Epithelial cell of esophagus (primary cell): ENCODE measurements at places on chromosomes 2 and 18.

DNA sequence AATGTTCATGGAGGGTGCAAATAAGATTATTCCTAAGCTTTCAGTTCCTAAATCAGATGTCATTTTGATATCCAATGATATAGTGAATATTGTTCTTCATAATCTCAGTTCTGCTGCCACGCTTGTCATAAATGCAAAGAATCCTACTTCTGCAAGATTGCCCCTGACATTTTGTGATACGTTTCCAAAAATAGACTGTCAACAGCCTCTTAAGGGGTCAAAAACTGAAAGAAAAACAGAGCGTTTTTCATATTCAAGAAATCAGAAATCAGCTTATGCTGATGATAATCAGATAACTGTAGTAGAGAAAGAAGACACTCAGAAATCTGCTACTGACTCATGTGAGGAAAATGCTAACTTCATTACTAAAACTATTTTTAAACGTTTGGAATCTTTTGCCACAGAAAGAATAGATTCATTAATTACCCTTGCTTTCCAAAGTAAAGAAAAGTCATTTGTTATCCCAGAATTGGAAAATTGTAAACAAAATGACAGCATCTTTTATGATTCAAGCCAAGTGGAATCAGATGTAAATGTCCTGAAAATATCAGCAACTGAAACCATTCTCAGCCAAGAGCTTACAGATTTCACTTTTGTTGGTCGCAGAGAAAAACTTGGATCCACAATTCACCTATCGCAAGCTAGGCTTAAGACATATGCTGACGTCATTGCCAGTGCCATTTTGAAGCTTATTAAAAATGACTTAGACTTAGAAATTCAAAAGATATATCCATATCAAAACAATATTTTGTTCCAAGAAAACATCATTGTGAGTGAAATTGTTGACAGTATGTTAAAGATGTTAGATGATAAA is 55.1 kb downstream of the FSIP2 start:
- DNase-seq: no peak

DNA sequence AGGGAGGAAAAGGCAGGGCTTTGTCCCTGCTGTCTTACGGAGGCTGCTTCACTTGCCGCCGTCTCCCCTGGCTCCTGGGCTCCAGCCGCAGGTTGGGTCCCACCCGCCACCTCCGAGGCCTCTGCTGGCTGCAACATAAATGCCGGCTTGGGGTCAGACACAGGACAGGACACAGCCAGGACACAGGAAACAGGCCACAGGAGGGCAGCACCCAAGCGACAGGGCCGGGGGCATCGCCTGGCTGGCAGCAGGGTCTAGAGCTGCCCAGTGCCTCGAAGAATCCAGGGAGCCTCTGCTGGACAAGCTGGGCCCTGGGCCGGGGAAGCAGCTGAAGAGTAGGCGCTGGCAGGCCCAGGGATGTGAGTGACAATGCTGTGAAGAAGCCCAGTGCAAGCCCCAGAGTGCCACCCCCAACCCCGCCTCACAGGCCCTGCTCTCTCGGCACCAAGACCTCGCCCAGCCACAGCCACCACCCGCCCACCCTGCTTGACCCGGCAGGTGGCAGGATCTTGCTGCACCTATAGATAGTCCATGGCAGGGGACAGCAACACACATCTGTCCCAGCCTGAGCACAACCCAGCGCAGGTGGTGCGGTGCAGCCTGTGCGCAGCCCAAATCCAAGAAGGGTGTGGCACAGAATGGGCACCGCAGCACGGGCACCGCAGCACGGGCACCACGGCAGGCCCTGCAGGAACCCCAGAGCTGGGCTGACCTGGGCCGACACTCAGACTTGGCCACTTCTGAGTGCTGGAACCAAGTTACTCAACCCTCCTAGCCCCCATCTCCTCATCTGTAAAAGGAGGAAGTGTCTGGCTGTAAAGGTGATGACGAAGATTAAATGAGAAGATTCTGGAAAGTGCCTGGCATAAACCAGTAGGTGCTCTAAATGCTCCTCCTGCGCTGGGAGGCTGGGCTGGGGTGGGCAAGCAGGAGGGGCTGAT is 55.6 kb downstream of the BIN1 start:
- DNase-seq: no peak

GRCh38 chr2:206193671-206194357 is 34.1 kb downstream of the EEF1B2 start:
- DNase-seq: no peak

GRCh38 chr2:211901226-211901846 is 637.3 kb downstream of the ERBB4 start:
- DNase-seq: peak; percentile 12

- no peak for DNase-seq
These were observed 5.0 kb downstream of the TANK start for GRCh38 chr2:161165266-161165665.
